ENCODE measurements at places on chromosomes 3 and 15.

DNA sequence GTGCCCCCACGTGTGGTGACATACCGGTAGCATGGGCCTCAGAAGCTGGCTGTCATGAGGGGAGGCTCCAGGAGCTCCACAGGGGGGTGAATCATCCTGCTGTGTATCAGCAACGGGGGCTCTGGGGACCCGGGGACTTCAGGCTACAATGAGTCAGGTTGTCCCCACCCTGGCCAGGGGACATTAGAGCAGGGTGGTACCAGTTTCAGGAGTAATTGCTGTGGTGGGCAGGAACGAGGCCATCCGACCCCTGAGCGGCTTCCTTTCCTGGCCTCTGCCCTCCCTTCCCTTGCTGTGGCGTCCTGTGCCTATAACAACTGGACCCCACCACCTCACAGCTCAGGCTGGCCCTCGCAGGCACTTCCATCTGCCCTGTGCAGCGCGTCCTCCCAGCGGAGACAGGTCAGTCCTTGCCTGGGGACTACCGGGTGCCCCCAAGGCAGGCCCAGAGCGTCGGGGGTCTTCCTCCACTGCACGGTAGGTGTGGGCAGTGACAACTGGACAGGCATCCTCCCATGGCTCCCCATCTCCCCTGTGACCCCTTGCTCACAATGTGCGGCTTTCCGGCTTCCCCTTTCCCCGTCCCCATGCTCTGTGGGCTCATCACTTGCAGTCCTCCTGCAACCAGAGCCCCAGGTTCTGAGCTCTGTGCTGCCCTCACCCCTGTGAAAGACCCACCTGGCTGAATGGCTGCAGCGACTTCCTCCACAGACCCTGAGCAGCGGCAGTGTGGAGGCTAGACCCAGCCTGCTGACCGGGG, 57.0 kb downstream of the KLF15 start:
- no peak for DNase-seq

DNA sequence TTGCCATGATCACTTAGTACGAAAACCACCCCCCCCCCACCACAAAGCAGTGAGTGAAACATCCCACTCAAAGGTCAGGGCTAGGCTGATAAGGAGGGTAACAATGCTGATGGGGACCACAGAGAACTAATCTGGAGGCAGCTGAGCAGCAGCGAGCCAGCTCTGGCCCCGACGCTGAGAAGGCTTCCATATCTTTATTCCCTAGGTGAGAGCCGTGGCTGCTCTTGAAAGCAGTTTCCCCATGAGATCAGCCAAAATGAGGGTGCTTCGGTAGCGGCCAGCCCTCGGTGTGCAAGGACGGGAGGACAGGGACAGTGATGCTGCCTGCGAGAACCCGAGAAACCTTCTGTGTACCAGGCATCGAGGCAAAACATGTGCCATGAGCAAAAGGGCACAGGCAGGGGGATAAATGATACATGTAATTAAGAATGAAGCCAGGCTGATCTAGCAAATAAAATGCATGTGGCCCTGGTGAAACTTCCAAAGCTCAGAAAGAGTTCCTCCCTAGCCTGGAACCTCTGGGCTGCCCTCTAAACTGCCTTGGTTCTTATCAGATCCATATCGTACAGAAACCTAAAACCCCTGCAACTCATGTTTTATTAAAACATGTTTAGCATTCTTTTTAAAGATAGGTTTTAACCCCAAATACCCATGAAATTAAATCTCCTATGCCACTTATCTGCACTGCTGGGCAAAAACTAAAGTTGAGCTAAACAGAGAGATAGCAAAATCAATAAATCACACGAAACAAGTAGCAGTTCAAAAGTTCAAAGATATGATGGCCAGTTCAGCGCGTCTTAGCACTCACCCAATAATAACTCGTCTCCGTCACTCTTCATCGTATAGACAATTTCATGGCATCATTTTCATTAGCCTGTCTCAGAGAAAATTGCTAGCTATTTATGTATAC, 337.3 kb downstream of the FOXP1 start:
- DNase-seq, result no peak

DNA sequence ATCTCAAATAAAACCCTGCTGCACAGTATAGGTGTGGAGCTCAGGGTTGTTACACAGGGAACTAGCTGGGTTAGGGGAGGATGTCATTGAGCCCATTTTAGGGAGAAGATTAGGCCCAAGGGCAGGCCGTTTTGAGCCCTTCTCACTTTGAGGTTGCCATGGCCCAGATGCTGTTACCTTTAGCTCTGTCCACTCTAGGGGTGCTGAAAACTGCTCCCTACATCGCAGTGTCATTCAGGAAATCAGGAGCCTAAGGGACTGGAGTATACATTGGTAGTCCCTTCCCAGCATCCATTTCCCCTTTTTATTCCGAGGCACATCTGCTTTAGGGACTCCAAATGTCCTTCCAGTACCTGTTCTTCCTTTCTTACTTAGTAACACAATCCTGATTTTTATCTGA, 79.0 kb upstream of the SELENOK start:
- no peak for DNase-seq

DNA sequence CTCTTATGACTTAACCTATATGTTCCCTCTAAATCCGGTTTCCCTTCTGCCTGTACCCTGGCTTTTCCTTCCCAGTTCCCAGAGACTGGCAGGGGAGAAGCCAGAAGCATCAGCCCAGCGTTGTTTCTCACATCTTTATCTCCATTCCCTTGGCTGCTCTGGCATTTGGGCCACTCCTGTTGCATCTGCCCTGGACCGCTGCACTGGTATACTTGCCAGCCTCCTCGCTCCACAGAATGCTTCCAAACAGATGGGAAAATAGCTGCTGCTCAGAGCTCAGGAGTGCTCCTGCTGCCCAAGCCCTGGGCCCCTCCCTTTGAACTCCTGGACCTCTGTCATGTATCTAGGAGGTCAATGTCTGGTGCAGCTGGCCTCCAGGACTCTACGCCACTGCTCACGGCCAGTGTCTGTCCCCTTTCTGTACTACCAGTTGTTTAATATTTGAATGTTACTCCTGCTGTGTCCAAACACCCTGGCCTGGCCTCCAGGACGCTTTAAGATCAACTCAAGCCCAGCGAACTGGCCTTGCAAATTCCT, 6.8 kb downstream of the SPINT1 start:
- no peak for DNase-seq

DNA sequence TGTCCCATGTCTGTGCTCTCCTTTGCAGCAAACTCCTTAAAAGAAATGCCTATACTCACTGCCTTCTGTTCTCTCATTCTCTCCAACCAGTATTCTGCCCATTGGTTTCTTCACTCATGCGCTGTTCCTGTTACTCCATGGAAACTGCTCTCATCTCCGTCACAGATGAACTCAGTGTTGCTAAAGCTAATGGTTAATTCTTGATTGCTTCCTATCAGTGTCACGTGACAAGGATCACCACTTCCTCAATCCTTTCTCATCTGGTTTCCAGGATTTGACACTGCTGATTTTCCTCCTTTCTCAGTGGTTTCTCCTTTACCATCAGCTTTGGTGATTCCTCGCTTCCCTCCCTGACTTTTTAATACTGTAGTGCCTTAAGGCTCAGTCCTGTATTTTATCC, 2.6 kb downstream of the DPH3 start:
- DNase-seq, result no peak

DNA sequence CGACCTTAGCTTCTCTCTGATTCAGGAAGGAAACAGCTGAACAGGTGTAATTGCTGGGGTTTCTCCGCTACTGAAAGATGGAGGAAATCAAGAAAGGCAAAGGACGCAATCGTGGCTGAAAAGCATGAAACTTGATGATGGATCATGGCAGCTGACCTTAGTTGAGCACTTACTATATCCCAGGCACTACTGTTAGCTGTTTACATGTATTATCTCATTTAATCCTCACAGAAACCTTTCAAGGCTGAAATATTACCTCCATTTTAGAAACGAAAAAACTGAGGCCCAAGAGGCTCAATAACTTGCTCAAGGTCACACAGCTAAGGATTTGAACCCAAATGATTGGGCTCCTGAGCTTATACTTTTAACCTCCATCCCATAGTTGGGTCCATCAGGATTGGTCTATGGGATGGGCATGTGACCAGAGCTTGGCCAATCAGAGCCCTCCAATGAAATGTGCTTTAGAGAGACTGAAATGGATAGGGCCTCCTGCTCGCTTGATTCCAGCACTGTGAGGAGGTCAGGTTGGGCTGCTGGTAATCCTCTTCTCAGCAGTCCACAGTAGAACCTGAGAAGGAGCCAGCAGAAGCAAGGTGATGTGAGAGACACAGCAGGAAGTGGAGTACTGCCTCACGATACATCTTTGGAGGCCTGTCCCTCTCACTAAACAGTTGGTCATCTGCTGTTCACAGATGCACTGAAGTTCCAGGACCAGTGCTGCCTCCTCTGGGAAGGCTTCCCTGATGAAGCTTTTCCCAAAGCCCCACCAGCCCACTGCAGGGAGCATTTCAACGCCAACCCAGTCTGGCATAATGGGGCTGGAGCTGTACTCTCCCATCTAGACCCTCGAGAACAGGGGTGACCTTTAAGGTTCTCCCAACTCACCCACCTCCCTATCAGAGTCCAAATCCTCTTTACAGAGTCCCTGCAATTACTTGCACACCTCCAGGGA, 10.4 kb downstream of the CLN6 start:
- DNase-seq, result no peak

DNA sequence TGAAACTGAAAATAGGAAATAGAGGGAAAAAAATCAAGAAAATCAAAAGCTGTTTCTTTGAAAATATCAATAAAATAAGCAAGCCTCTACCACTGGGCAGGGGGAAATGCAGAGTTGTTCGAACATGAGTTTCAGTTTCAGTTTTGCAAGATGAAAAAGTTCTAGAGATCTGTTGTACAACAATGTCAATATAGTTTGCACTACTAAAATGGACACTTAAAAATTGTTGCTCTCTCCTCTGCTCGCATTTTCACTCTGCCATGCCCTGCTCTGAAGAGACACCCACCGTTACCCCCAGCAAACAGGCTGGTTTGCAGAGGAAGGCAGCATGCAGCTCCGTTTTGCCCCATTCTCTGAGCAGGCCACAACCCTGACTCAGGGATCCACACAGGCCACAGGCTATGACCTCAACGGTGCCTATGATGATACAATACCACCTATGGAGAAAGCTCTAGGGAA, 64.5 kb downstream of the ZNF148 start:
- no peak for DNase-seq

Measured in occipital lobe (tissue), 3 donors.